Stimulated activated CD4-positive, alpha-beta T cell treated with anti-CD3 and anti-CD28 coated beads, Interleukin-2, amount 100 ng/mL, for 48 hours (primary cell): ENCODE measurements at places on chromosomes 1 and 21.
A peak's percentile ranks its signal among the peaks of the same experiment; 100 is the strongest.

- no peak for DNase-seq
These were observed 574 bp downstream of the ITPKB start for GRCh38 chr1:226738421-226738994.

DNA sequence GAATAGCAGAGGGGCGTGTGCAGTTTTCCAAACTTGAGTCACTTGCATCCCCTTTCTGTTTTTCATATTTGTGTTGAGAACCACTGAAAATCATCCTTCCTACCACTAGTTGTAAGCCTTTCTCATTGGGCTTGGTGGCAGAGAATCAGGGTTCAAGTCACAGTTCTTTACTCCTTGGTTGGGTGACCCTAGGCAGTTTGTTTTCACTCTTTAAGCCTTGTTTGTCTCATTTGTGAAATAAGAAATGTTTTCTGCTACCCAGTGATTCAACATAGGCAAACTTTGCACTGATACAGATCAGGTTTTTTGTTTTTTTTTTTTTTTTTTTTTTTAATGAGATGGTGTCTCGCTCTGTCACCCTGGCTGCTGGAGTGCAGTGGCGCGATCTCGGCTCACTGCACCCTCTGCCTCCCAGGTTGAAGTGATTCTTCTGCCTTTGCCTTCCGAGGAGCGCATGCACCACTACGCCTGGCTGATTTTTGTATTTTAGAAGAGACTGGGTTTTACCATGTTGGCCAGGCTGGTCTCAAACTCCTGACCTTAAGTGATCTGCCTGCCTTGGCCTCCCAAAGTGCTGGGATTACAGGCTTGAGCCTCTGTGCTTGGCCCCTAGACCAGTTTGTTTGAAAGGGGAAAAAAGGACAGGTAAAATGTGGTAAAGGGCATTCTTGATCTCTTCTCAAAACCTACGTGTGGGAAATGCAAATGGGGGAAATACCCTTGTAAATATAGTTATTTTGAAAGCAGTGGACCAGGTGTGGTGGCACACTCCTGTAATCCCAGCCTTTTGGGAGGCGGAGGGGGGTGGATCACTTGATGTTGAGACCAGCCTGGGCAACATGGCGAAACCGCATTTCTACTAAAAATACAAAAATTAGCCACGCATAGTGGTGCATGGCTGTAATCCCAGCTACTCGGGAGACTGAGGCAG is 3.2 kb downstream of the CLIC4 start:
- no peak for DNase-seq

- no peak for DNase-seq
These were observed 28.4 kb downstream of the AGO3 start for GRCh38 chr1:35959304-35959703.

- DNase-seq, result no peak
These were observed 42.1 kb upstream of the ZP4 start for GRCh38 chr1:237932816-237933215.

GRCh38 chr1:175471039-175471800 is 272.2 kb downstream of the TNR start:
- no peak for DNase-seq

DNA sequence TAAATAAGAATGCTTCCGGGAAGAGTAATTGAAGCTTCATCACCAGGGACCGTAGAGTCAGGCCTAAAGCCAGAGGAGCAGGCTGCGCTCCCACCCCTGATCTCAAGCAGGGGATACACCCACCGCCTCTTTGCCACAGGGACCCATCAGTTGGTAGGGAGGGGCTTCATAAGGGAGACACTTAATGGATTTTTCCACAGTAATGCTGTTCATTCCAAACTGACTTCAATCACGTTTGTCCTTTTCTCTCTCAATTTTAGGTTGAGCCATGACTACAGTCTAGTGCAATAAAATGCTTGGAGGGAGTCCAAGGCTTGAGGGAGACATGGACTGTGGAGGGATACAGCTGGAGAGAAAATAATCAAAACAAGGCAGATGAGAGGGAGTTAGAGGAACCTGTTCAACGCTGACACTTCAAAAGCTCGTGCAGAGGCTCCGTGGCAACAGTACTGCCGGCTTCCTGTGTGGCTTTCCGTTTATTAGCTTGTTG is 111.5 kb downstream of the SEC16B start:
- no peak for DNase-seq

GRCh38 chr1:48236716-48237470 is 14.4 kb downstream of the SLC5A9 start:
- no peak for DNase-seq

DNA sequence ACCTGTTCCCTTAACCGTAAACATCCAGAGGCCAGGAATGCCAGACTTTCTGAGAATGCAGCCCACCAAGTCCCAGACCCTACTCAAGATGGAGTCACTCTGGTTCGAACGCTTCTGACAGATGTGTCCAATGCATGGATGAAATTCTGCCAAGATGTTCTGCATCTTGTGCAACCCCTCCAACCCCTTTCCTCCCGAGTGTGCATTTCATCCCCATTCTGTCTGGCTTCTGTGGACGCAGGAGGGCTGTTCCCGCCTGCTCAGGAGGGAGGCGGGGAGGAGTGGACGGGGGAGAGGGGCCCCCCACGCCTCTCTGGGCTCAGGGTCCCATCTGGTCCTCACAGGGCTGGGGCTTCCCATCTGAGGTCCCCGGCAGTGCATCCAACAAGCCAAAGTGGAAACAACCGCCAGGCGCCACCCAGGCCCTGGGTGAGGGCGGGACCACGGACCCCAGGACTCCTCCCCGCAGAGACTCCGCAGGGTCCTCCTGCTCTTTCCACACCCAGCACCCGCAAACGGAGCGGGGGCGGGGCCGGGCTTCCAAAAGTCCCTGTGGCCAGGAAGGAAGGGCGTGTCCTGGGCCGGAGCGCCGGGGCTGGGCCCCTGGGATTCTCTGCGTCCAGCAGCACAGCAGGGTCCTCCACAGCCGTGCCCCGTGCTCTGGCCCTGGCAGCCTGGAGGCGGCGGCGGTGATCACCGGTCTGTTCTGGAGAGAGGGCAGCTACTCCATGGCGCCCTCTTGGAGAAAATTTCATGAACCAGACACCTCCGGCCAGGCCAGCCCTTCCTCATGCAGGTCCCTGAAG is 27.8 kb upstream of the SUMO3 start:
- DNase-seq, result peak; percentile 57

GRCh38 chr1:89681045-89681729 is 48.3 kb downstream of the LRRC8C start:
- DNase-seq, result no peak

DNA sequence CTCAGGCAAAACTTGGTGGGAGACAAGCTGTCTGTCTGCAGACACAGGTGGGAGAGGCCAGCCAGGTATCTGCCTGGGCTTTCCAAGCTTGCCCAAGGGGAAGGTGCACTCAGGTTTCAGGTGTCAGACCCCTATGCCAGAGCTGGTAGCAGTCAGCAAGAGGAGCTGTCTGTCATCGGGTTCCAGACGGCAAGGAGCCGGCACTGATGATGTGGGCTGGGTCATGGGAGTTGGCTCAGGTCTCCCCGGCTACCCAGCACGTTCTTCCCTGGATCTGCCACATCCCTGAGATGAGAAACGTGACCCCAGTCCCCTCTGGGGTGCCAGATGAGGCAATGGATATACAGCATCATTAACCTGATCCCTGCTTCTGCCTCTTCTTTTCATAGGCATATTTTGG is 23.0 kb downstream of the TMCC2 start:
- DNase-seq, result no peak

- DNase-seq, result no peak
These were observed 509.4 kb downstream of the MATN1 start for GRCh38 chr1:30213936-30214335.

- no peak for DNase-seq
These were observed 469.6 kb downstream of the NPHP4 start for GRCh38 chr1:5522531-5523145.

GRCh38 chr1:2460996-2461751 is 14.9 kb upstream of the PLCH2 start:
- DNase-seq, result no peak

GRCh38 chr1:64111787-64112186 is 91.6 kb upstream of the UBE2U start:
- no peak for DNase-seq

DNA sequence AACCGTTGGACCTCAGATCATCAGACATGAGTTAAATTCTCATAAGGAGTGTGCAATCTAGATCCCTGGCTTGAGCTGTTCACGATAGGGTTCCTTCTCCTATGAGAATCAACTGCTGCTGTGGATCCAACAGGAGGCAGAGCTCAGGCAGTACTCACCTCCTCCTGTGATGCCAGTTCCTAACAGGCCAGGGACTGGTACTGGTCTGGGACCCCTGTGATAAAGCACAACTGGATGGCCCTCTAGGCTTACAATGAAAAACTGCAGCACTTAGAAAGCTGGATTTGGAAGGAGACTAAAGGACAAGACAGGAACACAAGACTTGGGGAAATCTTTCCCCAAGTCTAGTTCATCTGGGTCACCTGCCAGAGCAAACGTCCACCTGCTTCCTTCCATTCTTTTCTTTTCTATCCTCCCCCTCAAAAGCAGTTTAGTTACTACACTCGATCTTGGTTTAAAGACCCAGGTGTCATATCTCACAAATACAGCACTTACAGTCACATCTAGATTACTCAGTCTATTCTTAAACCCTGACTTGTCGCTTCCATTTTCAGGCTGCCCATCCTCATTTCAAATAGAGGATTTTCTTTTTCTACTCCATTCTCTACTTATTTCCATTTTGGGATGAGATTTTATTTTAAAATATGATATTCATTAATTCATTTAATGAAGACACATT is 59.8 kb downstream of the PTPN14 start:
- no peak for DNase-seq

DNA sequence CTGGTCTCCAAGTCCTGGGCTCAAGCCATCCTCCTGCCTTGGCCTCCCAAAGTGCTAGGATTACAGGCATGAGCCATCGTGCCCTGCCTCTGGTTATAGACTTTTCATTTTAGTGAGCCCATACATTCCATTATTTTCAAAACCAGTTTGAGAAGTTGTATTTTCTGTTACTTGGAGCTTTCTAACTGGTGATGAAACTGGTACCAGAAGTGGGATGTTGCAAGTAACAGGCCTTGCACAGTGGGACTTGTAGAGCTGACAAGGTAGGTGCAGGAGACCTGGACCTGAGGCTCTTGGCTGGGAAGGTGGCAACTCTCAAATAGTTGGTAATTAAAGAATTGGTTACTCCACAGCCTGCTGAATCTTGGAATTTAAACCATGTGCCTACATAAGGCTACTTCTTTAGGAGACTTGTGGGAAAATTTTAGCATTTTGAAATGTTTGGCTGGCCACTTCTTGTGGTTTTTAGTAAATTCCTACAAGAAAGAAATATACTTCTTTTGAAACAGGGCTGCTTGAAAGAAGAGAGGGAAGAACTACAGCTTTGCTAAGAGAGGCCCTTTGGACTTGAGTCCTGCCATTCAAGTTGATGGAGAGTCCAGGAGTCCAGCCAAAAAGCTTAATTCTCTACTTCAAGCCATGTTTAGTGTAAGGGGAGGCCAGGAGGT is 9.8 kb upstream of the ALPL start:
- no peak for DNase-seq

DNA sequence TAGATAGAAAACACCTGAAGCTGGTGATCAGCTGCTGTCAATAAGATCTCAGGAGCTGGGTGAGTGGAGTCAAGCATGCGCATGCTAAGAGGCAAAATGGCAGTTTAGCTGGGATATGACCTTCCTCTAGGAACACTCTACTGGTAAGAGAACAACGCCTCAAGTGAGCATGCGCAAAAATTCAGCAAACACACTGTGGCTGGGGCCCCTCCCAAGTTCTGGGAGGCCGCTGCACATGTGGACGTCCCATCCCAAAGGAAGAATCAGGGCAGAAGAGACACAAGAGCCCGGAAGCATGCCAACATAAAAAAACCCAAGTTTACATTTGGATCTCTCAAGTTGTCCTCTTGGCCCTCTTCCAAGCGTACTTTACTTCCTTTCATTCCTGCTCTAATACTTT is 126.3 kb upstream of the F3 start:
- no peak for DNase-seq

GRCh38 chr1:221025501-221025900 is 146.3 kb downstream of the HLX start:
- no peak for DNase-seq

GRCh38 chr1:64195081-64195395 is 8.4 kb upstream of the UBE2U start:
- DNase-seq, result no peak

GRCh38 chr1:25590096-25590824 is 26.3 kb upstream of the MAN1C1 start:
- no peak for DNase-seq

DNA sequence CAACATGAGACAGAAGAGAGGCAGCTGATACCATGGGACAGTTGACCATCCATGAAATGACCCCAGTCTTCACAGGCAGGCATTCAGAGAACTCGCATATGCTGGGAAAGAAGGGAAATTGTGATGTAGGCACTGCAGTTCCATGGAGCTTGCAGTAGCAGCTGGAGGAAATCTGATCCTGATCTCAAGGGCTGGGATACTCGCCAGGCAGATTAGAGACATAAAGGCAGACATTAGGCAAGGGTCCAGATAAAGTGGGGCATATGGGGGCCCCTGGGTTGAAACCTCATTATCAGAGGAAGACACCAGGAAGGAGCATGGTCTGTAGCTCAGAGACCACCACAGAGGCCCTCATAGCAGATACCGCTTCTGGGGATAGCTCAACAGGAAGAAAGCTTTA is 48.7 kb upstream of the TNR start:
- DNase-seq, result no peak

- no peak for DNase-seq
These were observed 25.5 kb upstream of the CREG1 start for GRCh38 chr1:167578939-167579521.
